NCI-H146 (cell line): ENCODE measurements at places on chromosomes 6 and 20.
A peak's percentile ranks its signal among the peaks of the same experiment; 100 is the strongest.

DNA sequence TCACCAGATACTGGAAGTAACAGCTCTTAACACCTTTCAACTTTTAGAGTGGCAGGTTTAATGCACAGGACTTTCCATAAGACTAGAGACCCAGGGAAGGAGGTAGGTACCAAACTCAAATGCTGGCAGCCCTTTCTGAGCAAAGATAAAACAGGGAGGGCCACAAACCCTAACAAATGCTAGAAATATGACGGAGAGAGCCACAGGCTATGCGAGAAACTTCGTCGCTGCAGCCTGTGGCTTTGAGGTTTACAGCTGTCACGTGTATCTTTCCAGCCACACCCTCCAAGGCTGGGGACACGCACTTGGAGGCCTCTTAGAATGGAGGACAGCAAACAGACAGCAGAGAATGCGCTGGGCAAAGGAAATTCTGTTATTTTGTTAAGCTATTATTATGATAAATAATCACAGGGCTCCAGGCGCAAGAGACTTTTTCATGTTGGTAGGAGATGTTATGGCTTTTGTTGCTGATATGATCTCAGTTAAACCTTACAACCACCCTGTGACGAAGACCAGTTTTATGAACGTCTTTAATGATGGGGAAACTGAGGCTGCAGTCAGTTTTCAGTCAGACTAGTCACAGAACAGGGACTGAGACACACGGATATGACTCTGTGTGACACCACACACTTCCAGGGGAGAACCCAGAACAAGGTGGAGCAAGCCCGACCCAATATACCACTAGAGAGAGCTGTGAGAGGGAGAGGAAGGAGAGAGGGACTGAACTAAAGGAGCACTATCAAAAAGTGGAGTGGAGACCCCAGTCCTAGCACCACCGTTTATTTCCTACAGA, 2.0 kb downstream of the TRAM2 start:
- no peak for DNase-seq

- DNase-seq = no peak
Observed at GRCh38 chr6:12371151-12371550, 81.0 kb downstream of the EDN1 start.

DNA sequence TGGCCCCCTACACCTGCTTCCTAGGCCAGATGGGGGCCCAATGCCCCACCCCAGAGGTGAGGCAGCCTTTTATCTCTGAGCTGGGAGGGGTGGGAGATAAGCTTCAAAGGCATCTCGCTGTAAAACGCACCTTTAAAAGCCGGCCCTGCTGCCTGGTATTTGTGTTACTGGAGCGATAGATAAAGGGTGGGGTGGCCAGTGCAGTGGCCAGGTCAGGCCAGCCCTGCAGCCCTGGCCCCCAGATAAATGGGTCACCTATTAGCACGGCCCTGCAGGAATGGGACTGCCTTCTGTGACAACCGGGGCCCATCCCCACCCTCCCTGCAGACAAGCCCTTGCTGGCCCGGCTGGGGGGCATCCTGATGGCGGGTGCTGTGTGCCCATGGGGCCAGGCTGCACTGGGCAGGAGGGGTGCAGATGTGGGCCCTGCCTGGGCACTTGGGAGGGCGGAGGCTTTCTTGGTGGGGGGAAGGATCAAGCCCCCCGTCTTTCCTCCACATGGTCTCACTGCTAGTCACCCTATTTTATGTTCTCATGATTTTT, 3.0 kb upstream of the RBBP8NL start:
- DNase-seq = no peak

- DNase-seq = no peak
Observed at GRCh38 chr20:37319151-37319671, 26.7 kb upstream of the SRC start.

DNA sequence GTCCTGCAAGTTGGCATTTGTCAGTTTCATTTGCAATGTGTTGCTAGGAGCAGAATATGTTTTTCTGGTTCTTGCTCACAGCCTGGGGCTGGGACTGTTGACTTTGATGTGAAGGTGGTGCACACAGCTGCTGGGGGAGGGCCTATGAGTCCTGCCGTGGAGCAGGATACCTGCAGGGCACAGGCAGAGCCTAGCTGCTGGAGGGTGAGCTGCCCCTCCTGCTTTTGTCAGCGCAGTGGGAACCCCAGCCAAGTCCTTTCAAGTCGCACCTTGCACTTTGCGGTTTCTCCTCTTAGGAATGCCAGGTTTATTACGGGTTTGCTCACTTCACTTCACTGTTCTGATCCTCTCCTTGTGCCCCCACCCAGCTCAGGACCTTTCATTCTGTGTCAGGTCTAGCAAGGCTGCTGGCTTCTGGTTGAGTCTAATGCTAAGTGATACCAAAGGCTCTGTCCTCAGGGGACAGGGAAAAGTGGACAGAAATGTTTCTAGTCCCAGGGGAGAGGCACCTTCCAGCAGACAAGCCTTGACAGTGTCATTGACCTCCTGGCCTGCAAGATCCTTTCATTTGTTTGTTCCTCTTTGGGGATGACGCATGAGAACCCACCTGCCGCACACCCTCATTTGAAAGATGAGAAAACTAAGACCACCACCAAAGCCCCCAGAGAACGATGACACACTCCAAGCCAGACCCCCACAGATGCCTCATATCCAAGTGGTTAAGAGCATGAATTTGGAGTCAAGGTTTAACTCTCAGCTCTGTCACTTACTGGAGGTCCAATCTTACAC, 2.7 kb upstream of the SPO11 start:
- peak; percentile 21 for DNase-seq

GRCh38 chr6:15274692-15275387, 29.0 kb downstream of the JARID2 start:
- DNase-seq = no peak

GRCh38 chr6:155325700-155326516, 11.6 kb upstream of the TFB1M start:
- peak; percentile 95 for DNase-seq

DNA sequence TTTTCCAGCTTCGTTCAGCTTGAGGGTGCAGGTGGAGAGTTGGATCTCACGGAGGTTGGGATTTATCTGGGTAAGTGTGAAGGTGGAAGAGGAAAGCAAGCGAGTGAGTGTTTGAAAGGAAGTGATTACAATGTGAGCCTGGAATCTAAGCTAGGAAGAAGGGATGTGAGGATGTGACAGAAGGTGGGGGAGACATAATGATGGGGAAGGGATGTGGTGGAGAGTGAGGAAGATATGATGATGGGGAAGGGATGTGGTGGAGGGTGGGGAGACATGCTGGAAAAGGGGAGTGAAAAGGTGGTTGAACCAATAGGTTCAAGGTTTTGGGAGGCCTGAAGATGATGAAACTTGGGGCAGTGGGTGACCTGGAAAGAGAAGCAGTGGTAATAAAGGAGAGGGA, 23.2 kb downstream of the KIAA1755 start:
- no peak for DNase-seq

DNA sequence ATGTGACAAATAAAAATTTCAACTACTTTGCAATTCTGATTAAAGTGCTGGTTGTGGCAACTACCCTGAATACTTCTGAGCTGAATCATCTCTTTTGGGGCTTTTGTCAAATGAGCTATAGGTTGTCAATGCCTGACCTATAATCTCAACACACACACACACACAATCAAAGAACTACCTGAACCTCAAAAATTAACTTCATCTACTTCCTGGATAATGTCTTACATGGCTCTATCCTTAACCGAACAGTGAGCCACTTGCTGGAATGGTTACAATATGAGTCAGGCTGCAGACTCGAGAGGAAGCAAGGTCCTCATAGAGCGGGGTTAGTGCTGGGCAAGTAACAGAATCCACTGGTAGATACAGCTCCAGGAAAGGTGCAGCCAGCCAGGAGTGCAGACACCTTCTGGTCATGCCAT, 70.6 kb upstream of the DST start:
- no peak for DNase-seq

GRCh38 chr6:3340894-3341293, 82.1 kb downstream of the PSMG4 start:
- no peak for DNase-seq

GRCh38 chr20:5910186-5910585, 40.1 kb downstream of the TRMT6 start:
- DNase-seq = peak; percentile 31

DNA sequence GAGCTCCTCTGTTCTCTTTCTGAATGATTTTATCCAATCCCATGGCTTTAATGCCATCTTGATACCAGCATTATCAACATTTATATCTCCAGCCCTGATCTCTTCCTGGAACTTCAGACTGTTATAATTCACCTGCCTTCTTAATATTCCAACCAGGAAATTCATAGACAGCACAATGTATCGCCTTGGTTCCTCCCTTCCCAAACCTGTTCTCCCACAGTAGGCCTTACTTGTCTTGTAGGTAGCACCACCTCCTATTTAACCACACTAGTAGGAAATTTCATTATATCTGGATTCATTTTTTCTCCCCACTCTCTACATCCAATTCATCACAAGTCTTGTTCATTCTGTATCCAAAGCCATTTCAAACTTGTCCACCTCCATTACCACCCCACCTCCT, 106.3 kb upstream of the SHLD1 start:
- no peak for DNase-seq

DNA sequence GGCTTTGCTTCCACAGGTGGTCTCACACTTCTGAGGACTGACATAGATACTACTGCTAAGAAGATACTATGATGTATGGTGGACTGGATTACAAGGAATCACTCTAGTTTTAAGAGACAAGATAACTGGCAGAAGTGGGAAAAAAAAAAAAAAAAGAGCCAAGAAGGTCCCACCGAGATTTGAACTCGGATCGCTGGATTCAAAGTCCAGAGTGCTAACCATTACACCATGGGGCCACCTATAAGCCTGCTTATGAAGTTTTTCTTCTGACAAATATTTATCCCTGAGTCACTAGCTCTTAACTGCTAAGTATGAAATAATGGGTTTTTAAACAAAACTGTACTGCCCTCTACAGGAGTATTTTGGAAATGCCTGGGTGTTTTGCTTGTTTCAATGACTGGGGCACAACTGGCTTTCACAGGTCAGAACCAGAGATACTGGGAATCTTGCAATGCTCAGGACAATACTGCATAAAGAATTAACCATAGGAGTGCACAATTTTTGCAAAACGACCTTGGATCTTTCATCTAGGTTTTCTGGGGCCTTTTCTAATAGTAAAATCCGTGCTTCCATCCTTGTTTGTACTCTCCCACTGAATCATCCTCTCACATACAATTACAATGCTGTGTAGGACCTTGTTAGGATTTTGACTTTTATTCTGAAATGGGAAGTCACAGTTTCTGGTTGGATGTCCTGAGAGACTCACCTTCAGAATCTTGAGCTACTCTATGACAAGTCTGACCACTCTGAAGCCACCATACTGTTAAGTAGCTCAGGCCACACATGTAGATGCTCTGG, 116.3 kb downstream of the OR2B2 start:
- peak; percentile 86 for DNase-seq

DNA sequence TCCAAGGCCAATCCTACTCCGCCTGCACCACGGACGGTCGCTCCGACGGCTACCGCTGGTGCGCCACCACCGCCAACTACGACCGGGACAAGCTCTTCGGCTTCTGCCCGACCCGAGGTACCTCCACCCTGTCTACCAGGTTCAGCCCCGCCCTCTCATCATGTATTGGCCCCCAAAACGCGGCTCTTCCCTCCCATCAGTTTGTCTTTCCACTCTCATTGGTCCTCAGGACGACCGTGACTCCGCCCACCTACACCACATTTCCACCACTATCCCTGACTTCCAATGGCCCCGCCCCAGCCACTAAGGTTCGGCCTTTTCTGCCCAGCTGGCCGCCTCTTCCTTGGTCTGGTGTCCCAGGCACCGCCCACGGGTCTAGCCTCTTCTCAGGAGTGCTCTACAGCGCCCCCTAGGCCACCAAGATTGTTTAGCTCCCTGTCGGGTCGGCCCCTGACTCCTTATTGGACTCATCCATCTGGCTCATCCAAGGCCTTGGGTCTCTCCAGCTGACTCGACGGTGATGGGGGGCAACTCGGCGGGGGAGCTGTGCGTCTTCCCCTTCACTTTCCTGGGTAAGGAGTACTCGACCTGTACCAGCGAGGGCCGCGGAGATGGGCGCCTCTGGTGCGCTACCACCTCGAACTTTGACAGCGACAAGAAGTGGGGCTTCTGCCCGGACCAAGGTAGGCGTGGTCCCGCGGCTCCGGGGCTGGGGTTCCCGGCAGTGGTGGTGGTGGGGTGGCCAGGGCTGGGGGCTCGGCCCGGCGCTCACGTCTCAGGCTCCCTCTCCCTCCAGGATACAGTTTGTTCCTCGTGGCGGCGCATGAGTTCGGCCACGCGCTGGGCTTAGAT, 3.1 kb downstream of the MMP9 start:
- DNase-seq = peak; percentile 30

- no peak for DNase-seq
Observed at GRCh38 chr6:156269751-156270369, 507.3 kb upstream of the ARID1B start.

- DNase-seq = no peak
Observed at GRCh38 chr20:43716123-43716522, 10.7 kb downstream of the GTSF1L start.

- DNase-seq = peak; percentile 64
Observed at GRCh38 chr6:156942266-156942665, 165.1 kb downstream of the ARID1B start.

- DNase-seq = peak; percentile 98
Observed at GRCh38 chr6:170291271-170292110, 613 bp upstream of the DLL1 start.

DNA sequence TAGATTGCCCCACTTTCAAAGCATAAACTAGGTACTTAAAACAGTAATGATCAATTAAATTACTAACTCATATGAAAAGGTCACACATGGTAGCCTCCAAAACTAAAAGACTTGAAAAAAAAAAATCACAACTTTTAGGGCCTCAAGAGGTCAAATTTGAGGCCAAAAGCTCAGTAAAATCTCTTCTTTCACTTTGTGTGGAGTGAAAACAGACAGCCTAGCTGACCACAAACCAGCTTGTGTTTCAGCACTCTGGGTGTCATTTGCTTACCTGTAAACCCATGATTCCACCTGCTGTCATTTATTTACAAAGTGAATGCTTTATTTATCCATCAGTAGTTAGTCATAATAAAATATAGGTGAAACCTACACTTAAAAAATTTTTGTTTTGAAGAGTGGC, 34.0 kb downstream of the GNAS start:
- DNase-seq = no peak
